ENCODE measurements at places on chromosomes 7 and 10. TPM values are rescaled to one million over a fixed set of nuclear protein-coding genes. Genes with fewer than 3 reads are reported as not detected.

AASS gene
- total RNA-seq: 4.8 TPM

LRIT1 gene
- not detected for total RNA-seq

AKR1C2 gene
- 161 TPM for total RNA-seq

TAC1 gene
- not detected for total RNA-seq

ARHGAP21 gene
- total RNA-seq: 27.7 TPM

DNA sequence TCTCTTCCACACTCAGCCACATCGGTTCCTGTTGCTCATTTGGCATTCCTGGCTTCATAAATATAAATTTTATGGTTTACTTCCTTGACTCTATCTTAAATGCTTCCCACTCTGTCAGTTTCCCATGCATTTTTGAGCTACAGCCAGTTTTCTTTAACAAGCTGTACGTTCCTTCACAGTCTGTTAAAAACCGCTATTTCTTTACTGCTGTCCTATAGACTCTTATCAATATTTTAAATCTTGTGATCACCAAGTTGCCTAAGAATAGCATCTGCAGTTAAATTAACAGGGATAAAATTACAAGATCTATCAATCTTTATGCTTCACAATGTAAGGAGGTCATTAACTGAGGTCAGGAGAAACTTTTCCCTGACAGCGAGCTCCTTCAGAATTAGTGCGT lies 103.1 kb upstream of the RHOBTB1 start:
- DNase-seq: no peak

- DNase-seq: no peak
Observed at GRCh38 chr10:99621454-99622251, 1.4 kb upstream of the SLC25A28 start.

GRCh38 chr10:116060864-116061263 lies 212.1 kb downstream of the GFRA1 start:
- DNase-seq: no peak

GRCh38 chr7:143437578-143437977 lies 5.7 kb upstream of the TAS2R60 start:
- no peak for DNase-seq

GRCh38 chr7:22845221-22845834 lies 22.7 kb upstream of the TOMM7 start:
- DNase-seq: no peak

GRCh38 chr7:55483046-55483445 lies 89.3 kb downstream of the VOPP1 start:
- DNase-seq: no peak

DNA sequence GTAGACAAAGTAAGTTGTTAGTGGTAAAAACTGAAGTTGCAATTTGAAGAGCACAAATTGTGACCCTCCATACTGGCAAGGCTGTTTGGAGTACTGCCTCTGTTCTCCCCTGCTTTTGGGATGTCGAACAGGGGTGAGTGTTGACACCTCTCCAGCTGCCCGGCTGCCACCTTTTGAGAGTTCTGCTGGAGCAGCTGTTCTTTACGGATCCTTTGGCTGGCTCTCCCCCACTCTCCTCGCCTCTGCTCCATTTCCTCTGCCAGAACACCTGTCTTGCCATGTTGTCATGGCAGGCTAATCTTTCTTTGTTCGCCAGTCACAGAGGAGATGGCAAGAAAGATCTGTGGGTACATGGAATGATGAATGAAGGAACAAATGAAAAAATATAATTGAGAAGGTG lies 34.9 kb downstream of the INSYN2A start:
- DNase-seq: no peak

GRCh38 chr10:101106351-101106750 lies 24.7 kb upstream of the TLX1 start:
- DNase-seq: no peak

DNA sequence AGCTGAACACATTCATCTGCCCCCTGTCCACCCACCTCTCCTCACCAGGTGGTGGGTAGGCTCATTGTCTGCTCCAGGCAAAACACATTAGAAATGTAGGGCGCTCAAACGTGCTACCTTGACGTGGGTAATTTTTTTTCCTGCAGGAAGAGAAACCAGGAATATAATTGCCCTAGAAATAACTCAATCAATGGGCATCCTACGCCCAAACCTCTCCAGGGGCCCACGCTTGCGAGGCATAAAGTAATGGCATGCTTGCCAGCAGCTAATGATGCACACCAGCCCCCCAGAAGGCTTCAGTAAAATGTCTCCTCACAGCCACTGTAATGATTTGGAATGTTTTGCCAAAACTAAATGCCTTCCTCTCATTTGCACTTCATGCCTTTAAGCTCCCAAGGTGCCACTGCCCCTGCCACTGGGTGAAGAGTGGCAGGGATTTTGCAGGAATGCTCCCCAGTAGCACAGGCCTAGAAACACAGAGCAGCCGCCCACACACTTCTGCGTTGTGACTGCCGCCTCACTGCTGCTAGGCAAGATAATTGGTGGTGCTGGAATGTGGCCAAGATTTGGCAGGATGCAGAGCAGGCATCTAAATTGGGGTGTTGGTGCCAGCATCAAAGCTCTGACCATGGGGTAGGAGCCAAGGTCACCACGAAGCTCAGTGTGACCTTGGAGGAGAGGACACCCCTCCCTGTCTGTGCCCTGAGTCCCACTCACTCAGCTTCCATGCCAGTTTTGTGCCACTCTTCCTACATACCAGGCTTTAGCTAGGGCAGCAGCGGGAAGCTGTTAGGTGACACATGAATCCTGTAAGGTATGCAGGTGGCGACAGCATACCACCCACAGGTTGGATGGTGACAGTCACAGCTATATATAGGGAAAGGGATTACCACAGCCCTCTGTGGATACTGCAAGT lies 48.7 kb upstream of the PPP1R3C start:
- DNase-seq: no peak

GRCh38 chr7:77244222-77244934 lies 44.8 kb upstream of the FGL2 start:
- DNase-seq: no peak

DNA sequence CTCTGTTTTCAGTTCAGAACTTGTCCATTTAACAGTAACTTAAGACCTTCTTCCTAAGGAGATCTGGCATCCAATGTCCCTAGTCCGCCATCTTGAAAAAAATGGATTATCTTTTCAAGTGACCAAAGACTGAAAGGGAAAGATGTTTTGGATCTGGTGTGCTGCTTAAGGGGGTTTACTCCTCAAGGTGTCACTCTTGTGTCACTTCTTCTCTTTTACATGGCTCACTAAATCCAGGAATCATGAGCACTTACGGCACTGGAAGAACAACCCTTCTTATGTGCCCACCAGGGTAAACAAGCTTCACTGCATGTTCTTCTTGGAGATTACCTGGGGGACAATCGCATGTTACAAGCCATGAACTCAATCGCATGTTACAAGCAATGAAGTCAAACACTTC lies 43.7 kb downstream of the ANXA8 start:
- no peak for DNase-seq

- DNase-seq: peak; percentile 47
Observed at GRCh38 chr10:119207713-119208552, 562 bp downstream of the GRK5 start.

- no peak for DNase-seq
Observed at GRCh38 chr7:35593899-35594298, 101.0 kb downstream of the HERPUD2 start.
